Mucosa of descending colon (tissue), 3 donors: ENCODE measurements at places on chromosomes 13 and 19.

GRCh38 chr13:51419001-51419636 lies 33.7 kb downstream of the INTS6 start:
- no peak for DNase-seq

DNA sequence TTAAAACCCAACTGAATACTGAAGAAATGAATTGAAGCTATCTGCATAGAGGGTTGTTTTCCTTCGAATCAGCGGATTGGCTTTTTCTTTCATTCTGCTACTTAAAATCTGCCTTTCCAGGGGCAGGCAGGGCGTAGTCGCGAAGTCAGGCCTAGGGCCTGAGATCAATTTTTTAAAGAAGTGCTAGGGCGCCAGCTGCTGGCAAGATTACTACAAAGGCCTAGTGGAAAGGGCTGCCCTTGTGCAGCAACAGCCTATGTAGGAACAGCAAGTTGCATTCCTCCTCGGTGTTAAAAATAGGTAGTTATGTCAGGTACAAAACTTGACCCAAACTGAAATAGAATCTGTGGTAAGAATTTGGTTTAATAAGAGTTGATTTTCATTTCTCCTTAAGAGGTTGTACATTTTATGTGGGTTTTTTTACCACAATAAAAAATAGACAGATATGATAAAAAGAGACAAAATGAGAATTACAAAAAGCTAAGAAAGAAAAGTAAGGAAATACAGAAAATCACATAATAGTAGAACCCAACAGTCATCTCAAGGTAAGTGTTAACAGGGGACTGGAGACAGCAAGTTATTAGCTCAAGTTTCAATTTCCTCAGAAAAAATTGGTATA lies 9.5 kb upstream of the URAD start:
- peak; percentile 70 for DNase-seq

- no peak for DNase-seq
These were observed 375.7 kb downstream of the FOXO1 start for GRCh38 chr13:40290758-40291157.

DNA sequence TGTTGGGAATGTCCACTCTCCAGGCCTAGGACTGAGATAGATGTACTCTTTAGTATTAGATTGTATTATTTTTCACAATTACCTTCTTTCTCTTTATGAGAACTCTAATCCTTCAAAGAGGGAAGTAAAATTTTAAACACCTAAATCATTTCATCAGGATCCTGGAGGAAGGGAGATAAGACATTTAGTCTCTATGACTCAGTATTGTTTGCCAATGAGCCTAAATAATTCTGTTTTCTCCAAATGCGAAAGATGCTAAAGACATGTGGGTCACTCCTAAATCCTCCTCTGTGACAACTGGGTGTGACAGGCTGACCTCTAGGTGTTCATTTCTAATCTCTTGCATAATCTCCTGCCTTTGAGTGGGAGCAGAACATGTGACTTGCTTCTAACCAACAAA lies 1736.6 kb upstream of the MIR17HG start:
- no peak for DNase-seq

GRCh38 chr13:50911937-50912795 lies 2.6 kb downstream of the RNASEH2B start:
- peak; percentile 96 for DNase-seq

DNA sequence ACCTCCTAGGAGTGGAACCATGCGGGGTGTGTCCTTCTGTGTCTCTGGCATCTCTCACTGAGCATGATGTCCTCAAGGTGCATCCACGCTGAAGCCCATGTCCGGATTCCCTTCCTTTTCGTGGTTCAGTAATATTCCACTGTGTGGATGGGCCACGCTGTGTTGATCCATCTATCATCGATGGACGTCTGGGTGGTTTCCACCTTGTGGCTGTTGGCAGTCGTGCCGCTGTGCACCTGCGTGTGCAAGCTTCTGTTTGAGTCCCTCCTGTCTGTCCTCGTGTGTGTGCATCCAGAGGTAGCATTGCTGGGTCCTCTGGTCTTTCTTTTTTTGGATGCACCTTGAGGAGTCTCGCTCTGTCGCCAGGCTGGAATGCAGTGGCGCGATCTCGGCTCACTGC lies 11.2 kb upstream of the GNA15 start:
- no peak for DNase-seq

GRCh38 chr19:40519352-40520322 lies 52.8 kb downstream of the SPTBN4 start:
- peak; percentile 42 for DNase-seq

GRCh38 chr19:15425321-15425950 lies 6.6 kb upstream of the AKAP8L start:
- DNase-seq = no peak

- DNase-seq = no peak
These were observed 612.4 kb downstream of the PCDH9 start for GRCh38 chr13:66617786-66618185.

DNA sequence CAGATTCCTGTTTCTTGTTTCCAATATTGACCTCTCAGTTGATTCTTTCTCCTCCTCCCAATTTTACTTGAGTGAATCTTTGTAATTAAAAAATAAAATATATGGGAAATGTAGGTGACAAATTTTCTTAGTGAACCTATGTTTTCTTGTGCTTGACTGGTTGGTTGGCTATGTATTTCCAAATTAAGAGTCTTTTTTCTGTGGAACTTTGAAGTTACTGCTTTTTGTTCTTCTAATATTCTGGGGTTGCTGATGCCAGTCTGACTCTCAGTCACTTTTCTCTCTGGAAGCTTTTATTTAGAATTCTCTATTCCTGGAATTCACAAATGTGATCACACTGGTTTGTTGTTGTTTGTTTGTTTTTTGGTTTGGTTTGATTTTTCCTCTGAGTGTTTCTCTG lies 9.8 kb downstream of the LSM14A start:
- no peak for DNase-seq

GRCh38 chr19:51664131-51664530 lies 17.5 kb upstream of the SIGLEC14 start:
- DNase-seq = no peak

GRCh38 chr13:113118261-113119021 lies 4.2 kb upstream of the F10 start:
- DNase-seq = no peak

DNA sequence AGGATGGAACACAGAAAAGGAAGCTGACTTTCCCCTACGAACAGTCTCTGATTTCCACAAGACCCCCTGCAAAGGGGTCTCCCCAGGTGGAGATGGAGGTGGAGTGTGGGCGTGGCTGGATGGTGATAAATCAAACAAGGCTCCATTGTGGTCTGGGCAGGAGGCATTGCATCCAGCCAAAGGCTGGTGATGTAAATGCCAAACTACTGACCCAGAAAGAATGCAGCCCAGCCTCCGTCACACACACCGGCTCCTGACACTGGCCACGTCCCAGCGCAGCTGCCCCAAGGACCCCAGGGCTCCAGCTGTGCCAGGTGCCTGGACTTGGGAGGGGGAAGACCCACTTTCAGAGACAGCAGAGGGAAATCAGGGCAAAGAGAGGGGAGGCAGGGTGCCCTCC lies 6.3 kb downstream of the SLC7A1 start:
- DNase-seq = no peak

- DNase-seq = no peak
These were observed 2082.0 kb upstream of the PCDH20 start for GRCh38 chr13:63497601-63498000.

DNA sequence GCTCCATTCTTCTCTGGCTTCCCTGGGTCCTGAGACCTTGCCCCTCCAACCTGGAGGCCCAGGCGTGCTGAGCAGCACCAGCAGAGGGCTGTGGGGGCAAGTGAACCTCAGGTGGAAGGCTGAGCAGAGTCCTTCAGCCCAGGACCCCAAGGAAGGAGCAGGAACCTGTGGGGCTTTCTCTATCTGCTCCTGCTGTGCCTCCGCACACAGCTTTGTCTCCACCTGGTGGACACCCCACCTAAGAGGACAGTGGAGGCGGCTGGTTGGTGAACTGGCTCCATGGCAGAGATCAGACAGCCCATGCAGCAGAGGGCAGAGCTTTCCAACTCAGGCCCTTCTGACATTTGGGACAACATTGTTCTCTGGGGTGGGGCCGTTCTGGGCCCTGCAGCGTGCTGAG lies 19.7 kb downstream of the ZFR2 start:
- no peak for DNase-seq

GRCh38 chr13:42649141-42649540 lies 75.2 kb downstream of the TNFSF11 start:
- no peak for DNase-seq

DNA sequence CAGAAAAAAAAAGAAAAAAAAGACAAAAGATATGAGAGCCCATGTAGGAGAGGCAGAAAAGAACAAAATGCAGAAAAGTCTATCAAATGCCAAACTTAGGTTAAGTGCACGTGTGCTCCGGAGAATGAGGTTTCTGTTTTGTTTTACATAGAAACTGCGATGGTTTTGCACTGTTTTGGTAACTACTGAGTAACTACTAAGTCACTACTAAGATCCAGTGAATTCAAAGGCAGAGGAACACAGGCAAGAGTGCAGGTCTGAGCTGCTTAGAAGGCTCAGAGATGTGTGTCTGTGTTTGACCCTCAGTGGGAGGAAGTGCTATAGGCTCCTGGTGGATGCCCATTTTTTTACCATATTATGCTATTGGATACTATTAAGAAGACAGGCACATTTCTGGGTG lies 299.3 kb downstream of the NDFIP2 start:
- DNase-seq = no peak

GRCh38 chr13:53743906-53744305 lies 715.3 kb downstream of the OLFM4 start:
- no peak for DNase-seq

- no peak for DNase-seq
These were observed 204.8 kb downstream of the MYO16 start for GRCh38 chr13:108834193-108834592.

DNA sequence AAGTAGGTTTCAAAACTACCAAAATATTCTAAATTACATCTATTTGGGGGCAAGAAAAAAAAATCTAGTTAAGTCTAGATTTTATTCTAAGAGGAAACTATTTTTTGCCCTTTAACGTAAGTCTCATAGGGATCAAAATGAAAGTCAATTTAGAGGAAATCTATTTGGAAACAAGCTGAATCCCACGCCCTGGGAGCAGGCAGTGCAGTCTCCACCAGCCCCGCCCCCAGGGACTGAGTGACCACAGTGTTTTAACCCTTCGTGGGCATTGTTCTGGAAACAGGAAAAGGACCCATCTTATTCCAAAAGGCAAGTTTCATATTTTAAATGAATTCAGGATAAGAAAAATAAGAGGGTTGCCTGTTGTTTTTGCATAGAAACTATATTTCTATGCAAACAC lies 209.7 kb downstream of the SPRY2 start:
- peak; percentile 87 for DNase-seq

- DNase-seq = no peak
These were observed 190.1 kb downstream of the OXGR1 start for GRCh38 chr13:96804174-96804573.

- no peak for DNase-seq
These were observed 120.1 kb upstream of the CSNK1A1L start for GRCh38 chr13:37225414-37226070.

GRCh38 chr13:31441800-31442510 lies 242.2 kb downstream of the B3GLCT start:
- DNase-seq = no peak

GRCh38 chr19:35905178-35905727 lies 2.8 kb downstream of the TYROBP start:
- no peak for DNase-seq

DNA sequence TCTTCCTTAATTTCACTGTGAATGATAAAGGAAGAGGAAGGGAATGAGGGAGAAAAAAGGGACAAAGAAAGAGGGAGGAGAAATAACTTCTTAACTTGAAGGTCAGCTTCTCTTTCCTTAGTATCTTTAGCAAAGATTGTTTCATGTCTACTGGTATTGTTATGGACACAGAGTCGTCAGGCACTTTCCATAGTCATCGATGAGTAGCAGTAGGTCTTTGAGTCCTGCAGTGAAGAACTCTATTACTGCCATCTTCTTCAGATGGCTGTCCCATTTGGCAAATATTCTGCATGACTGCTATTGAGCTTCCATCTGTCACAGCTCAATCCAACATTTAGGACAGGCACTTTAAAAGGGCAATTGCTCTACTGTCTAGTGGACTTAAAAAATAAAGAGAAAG lies 2463.1 kb downstream of the PCDH9 start:
- DNase-seq = no peak

- DNase-seq = no peak
These were observed 26.8 kb upstream of the ADGRE5 start for GRCh38 chr19:14354445-14354844.

GRCh38 chr13:48068036-48068435 lies 26.9 kb downstream of the MED4 start:
- no peak for DNase-seq

GRCh38 chr13:110677731-110678545 lies 28.0 kb downstream of the CARS2 start:
- DNase-seq = no peak

DNA sequence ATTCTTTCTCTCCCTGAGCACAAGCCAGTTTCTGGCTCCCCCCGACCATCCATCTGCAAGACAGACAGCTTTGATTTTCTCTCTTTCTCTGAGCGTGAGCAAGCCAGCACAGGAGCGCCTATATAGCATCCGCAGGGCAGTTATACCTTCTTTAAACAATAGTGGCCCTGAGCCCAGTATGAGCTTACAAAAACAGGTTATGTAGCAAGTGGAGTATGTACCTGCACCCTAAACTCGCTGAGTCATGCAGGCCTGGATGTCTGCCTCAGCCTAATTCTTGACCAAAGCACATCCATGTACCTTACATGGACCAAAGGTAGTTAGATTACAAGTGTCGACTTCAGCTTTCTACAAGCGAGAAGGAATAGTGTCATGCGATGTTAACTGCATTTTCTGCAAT lies 61.7 kb downstream of the RAP2A start:
- DNase-seq = no peak

DNA sequence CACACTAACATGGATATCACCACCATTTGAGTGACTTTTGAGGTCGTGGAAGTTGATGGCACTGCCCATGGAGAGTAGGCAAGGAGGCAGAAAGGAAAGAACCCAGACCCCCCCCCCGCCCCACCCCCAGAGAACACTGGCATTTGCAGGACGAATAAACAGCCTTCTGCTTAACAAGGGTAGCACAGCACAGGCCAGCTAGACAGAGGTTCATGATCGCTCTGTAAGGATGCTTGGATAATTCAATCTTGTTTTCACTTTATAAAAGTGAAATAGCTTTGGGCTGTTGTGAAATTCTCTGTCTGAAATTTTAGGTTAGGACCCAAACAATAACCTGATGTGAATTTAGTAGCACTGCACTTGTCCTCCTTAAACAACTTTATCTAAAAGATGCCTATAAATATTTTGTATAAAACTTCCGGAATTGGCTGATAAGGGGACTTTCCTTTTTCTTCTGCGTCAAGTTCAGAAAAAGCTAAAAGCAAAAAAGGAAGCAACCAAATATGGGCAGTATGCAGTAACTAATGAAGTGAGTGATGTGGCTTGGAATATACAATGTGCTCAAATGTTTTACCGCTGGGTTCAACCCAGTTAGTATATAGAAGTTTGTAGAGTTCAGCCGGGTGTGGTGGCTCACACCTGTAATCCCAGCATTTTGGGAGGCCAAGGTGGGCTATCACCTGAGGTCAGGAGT lies 163.7 kb downstream of the SHISA2 start:
- DNase-seq = no peak

- DNase-seq = no peak
These were observed 91.8 kb upstream of the RAP2A start for GRCh38 chr13:97342136-97342535.

- no peak for DNase-seq
These were observed 23.1 kb upstream of the CXCL17 start for GRCh38 chr19:42465827-42466280.

- no peak for DNase-seq
These were observed 1.2 kb upstream of the GNG8 start for GRCh38 chr19:46637224-46637623.
